ENCODE measurements at places on chromosomes 2 and 18.

GRCh38 chr18:9546468-9546867 is 67.9 kb downstream of the PPP4R1 start:
- DNase-seq, result no peak

GRCh38 chr2:128625963-128626759 is 307.5 kb upstream of the HS6ST1 start:
- peak; percentile 32 for DNase-seq

DNA sequence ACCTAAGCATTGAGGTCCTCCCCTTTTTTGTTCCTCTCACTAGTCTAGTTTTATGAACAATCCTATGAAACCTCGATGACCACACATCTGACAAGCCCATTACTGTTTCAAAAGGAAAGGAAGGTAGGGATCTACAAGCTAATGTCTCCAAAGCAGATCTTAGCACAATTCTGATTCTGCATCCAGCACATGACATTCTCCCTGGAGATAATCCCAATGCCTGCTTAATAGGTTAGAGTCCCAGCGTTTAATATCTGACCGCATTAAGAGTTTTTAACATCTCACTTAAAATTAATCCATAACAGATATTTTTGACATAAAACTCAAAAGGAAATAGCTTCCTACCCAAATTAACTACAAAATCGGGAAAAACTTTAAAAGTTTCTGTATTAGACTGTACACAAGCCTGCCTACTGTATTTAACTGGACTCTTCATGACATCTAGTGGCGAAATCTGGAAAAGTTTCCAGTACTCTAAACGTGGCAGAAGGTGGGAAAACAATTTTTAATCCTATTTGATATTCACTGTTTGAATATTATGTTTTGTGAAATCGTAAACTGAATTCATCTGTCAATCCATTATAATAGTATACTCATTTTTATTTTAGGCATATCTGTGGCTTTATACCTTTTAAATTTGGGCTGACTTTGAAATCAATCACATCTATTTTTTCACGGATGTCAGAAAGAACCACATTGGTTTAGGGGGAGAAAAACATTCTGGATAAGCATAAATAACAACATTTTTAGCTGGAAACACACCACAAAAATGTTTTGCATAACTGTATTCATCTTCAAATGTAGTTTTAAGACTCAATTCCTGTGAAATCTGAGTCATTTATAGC is 62.4 kb downstream of the TXNL1 start:
- DNase-seq, result peak; percentile 71

DNA sequence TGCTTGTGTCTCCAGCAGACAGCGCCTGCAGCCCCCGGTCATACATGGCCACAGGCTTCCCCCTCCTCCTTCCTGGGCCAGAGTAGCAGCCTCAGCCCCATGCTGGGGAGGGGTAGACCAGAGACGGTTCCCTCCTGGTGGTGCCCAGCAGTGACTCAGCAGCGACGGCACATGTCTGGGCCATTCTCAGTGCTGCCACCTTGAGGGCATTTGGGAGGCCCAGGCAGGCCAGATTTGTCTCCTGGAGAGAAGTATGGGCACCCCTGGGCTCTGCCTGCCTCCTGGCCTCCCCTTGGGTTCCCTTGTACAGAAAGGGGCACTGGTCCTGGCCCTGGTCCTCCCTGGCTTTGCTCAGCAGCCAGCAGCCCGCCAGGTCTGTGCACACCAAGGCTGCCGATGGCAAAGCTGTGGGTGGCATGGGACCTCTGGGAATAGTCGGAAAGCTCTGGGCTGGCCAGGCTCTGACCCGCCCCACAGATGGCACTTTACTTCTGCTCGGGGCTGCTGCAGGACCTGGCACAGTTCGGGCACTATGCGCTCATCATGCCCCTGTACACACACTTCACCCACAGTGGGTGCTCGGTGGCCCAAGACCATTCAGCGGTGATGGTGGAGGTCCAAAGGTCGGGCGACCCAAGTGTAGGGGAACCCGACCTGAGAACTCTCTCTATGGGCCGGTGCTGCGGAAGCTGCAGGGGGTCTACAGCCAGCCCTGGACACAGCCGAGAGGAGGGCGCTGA is 11.4 kb upstream of the ALPI start:
- DNase-seq, result peak; percentile 50

GRCh38 chr18:9619545-9619944 is 5.2 kb upstream of the PPP4R1 start:
- no peak for DNase-seq

- DNase-seq, result peak; percentile 49
These were observed 158.0 kb upstream of the KLHL14 start for GRCh38 chr18:32930695-32931301.

GRCh38 chr2:33134791-33135560 is 188.2 kb downstream of the LTBP1 start:
- no peak for DNase-seq

- DNase-seq, result no peak
These were observed 508.8 kb downstream of the ZEB2 start for GRCh38 chr2:144011098-144011497.

GRCh38 chr2:167756446-167756845 is 490.9 kb downstream of the STK39 start:
- DNase-seq, result peak; percentile 73

Data from neural progenitor cell (in vitro differentiated cells).